ENCODE measurements at places on chromosomes 6 and 20.

- no peak for DNase-seq
Measured at GRCh38 chr6:125169522-125169921, 15.9 kb downstream of the TPD52L1 start.

DNA sequence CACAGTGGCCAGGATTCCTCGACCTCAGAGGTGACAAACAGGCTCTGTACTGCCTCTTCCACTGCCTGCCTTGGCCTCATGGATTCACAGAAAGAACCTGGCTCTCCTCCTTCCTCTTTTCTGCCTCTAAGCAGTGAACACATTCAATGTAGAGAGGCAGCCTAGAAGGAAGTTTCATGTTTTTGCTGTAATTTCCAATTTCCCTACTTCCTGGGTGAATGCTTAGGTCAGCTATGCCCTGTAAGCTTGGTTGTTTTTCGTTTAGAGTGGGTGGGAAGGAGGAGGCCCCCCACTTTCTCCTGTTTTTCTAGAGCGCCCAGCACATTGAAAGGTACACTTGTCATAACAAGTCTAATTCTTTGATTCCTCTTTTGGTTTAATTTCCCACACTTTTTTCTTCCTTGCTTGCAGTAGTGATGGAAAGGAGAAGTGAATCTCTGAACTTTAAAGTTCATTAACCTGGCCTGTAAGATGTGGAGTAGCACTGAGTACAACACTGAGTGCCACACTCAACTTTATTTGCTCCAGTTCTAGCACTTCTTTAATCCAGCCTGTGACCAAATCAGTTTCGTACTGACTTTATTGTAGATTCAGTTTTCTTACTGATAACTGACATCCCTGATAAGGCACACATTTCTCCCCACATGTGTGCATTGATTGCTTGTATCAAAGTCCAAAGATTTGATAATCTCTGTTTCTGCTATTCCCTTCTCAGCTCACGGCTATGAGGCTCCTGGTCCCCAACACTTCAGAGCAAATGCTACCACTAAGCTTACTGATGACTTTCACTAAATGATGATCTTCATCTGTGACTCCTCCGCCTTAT is 100.0 kb upstream of the MAN1A1 start:
- no peak for DNase-seq

DNA sequence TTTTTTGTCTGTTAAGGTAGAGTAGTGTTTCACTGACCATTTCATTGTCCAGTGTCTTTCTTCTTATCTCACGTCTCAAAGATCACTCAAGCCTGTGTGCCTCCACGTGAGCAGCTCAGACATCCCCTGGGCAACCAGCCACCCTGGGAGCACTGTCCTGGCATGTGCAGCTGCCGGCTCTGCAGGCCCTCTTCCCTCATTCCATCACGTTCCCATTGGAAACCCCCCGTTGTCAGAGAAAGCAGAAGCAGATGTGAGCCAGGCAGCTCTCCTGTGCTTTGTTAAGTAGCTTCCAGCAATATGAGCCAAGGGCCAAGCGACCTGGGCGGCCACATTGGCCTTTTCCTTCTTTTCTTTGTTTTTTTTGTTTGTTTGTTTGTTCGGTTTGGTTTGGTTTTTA is 233.2 kb upstream of the SYNDIG1 start:
- no peak for DNase-seq

DNA sequence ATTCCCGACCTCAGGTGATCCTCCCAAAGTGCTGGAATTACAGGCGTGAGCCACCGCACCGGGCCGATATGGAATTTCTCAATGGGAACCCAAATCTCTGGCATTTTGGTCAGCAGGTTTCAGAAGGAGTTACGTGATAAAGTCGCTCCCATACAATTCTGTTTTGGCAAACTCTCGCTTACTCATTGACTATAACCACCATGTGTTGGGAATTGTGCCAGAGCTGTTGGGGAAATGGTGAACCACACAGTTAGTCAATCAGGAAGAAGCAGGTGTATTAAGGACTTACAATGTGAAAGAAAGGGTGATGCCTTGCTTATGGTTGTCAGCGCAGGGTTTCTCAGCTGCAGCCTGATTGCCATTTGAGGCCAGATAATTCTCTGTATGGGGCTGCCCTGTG is 410.5 kb downstream of the QKI start:
- DNase-seq, result no peak

GRCh38 chr6:84866715-84867114 is 102.3 kb upstream of the TBX18 start:
- DNase-seq, result no peak

DNA sequence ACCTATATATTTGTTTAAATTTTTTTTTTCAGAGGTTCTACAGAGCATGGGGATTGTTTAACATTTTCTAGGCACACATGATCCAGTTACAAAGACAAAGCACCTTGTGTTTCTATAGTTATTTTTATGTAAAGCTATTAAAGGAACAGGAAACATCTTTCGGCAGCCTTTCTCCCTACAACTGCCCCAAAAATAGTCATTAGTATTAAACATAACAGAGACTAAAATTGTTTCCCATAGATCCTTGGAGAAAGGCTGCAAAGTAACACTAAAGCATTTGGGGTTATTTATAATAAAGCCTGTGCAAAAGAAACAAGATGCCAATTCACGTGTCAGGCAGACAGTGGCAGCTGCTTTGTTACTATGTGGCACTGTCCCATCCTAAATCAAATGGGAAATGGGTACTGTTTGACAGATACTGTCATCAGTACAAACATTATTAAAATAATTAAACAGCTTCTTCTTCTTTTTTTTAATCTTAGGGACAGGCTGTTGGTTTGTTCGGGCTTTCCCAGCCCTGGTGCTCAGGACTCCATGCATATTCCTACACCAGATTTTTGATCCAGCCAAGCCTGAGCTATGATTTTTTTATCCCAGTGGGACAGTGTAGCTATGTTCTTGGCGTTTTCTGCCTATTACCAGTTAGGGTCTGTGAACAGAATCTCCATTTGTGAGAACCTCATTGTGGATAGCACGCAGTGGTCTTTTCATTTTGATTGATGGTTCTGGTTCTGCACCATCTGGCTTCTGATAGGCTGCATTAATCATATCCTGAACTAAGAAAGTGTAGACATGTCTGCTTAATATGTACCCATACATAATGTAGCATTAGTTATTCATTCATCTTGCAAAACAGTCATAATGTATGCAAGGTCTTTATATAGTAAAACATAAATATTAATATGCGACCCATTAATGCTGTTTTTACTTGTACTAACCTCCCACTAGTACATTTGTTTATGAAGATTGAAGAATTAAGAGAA is 460.4 kb upstream of the SOX4 start:
- DNase-seq, result no peak

DNA sequence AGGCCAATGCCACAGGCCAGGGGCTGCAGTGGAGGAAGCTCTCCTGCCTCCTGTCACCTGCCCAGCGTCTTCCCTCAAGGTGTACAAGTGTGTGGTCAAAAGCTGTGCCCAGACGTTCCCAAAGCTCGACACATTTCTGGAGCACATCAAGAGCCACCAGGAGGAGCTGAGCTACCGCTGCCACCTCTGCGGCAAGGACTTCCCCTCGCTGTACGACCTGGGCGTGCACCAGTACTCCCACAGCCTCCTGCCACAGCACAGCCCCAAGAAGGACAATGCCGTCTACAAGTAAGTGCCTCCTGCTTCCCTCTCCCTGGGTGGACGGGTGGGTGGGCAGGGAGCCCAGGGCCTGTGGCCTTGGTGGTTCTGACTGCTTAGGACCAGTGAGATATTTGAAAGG is 38.2 kb downstream of the ZNF341 start:
- no peak for DNase-seq

GRCh38 chr20:59015411-59015810 is 3.8 kb upstream of the TUBB1 start:
- DNase-seq, result no peak

DNA sequence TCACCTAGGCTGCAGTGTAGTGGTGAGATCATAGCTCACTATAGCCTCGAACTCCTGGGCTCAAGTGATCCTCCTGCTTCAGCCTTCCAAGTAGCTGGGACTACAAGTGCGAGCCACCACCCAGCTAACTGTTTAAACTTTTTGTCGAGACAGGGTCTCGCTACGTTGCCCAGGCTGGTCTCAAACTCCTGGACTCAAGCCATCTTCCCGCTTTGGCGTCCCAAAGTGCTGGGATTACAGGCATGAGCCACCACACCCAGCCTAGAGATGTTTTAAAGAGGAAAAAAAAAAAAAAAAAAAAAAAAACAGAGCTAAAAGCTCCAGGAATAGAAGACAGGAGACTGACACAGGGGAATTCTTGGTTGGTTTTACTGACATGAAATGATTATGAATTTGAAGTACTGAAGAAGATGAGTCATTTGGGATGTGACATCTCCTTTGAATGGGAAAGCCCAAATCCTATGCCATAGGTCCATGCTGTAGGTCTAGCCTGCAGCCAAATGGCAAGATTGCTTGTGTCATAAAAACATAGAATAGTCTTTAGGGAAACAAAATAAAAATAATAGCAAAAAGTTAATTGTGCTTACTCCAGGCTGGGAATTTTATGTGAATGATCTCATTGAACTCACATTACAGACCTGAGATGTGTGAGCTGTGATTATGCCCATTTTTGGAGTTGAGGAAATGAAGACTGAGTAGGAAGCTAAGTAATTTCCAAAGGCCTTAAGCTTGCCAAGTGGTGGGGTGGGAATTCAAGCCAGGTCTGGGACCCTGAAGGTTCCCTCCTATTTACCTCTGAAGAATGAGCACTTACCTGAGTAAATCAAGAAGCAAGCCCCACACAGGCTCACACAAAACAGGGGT is 24.3 kb upstream of the NHSL1 start:
- no peak for DNase-seq

DNA sequence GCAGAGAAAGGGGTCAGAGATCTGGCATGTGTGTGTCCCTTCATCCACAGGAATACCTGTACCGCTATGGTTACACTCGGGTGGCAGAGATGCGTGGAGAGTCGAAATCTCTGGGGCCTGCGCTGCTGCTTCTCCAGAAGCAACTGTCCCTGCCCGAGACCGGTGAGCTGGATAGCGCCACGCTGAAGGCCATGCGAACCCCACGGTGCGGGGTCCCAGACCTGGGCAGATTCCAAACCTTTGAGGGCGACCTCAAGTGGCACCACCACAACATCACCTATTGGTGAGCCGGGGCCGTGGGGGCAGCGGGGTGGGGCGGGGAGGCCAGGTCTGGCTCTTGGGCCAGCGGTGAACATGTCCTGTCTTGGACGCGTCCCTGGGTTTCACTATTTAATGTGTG is 1.1 kb downstream of the MMP9 start:
- DNase-seq, result no peak

DNA sequence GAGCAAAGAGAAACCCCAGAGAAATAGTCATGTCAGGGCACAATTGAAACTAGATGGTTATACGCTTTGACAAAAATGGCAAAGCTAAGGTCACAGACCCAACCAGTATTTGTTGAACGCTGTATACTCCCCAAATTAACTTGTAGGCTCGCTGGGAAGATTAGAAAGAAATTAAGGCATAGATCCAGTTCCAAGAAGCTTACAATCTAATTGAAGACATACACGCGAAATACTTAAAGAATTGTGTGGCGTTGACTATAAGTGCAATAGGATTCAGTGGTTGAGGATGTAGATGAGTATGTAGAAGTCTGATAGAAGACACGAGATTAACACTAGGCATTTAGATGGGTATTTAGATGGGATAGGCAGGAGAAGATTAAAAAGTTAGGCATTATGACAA is 525 bp downstream of the FAM229B start:
- DNase-seq, result no peak

DNA sequence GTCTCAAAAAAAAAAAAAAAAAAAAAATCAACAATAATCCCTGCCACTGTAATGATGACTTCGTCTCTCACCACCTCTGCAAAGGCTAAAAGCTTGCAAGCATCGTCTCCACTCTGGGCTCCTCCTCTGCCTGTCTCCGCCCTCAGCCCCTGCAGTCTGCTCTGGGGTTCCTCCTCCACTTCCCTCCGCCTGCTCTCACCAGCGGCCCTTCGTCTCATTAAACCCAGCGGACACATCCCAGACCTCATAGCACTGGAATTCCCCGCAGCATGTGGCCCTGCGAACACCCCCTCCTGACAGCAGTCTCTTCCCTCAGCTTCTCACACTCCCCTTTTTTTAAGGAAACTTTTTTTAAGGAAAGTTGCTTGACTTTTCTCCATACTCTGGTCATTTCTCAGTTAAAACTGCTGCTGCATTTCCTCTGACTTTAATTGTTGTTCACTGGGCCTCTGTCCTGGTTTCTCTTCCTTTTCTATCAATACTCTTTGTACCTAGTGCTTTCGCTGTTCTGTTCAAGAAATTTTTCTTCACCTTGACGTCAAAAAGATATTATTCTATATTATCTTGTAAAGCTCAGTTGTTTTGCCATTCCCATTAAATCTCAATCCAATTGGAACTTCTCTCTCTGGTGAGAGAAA is 70.9 kb upstream of the PLEKHG1 start:
- no peak for DNase-seq

DNA sequence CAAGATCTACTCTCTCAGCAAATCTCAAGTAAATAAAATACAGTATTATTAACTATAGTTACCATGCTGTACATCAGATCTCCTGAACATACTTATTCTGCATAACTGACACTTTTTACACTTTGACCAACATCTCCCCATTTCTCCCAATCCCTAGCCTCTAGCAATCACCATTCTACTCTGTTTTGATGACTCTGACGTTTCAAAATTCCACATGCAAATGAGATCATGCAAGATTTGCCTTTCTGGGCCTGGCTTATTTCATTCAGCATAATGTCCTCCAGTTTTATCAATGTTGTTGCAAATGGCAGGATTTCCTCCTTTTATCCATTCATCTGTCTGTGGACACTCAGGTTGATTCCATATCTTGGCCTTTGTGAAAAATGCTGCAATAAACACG is 266.3 kb downstream of the RFPL4B start:
- DNase-seq, result no peak

DNA sequence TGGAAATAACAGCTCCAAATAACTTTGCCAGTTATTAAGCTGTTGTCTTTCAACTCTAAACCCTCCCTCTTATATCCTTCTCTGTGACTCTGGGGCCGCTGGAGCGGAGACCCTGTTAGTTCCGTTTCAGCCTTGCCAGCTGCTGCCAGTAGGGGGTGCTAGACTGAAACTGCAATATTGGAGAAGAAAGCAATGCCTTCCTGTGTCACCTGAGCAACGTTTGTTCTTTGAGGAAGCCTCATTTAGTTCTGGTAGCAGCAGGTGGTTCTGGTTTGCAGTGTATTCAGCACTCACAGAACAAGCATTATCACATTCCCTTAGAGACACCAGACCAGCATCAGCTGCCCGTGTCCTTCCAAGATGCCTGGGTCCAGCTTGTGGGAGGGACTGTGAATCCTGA is 22.9 kb upstream of the JAG1 start:
- no peak for DNase-seq

GRCh38 chr20:2451939-2452732 is 18.5 kb downstream of the SNRPB start:
- peak; percentile 10 for DNase-seq

- peak; percentile 4 for DNase-seq
Measured at GRCh38 chr20:25867776-25868649, 171.4 kb upstream of the ZNF337 start.

Data from NCI-H187 treated with DMSO at 0.1 percent for 48 hours (cell line).